NCI-H2107 (cell line): ENCODE measurements at places on chromosomes 2 and 18.

DNA sequence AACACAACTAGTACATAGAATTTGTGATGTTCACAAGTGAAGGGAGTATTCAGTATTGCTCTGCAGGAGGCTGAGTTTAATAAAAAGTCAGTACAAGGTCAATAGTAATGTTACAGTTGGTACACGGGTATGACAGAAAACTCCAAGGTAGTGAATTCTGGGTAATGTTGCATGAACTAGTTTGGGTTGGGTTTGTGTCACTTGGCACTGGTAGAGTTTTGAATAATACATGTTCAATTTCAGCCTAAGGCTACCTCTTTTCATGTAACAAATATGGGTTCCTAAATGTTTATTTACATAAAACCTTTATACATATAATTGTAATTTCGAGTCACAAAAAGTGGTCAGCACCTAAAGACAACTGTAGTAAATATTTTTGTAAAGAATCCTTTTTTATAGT, 19.4 kb downstream of the CTIF start:
- DNase-seq: no peak

- no peak for DNase-seq
Observed at GRCh38 chr2:64459575-64459974, 5.6 kb downstream of the LGALSL start.

DNA sequence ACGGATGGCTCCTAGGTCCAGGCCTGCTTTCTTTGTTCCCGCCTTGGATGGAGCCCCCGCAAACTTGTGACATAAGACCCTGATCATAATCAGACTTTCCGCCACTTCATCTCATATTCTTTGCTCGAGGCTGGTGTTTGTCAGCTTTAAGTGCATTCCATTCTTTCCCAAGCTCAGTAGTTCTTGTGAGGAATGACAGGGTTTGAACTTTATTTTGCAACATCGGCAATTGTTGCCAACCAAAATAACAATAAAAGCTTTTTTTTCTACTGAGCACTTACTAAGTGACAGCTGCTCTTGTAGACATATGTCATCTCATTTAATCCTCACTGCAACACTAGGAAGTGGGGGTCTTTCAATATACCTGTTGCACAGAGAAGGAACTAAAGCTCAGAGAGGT, 178.8 kb upstream of the ST6GAL2 start:
- no peak for DNase-seq

DNA sequence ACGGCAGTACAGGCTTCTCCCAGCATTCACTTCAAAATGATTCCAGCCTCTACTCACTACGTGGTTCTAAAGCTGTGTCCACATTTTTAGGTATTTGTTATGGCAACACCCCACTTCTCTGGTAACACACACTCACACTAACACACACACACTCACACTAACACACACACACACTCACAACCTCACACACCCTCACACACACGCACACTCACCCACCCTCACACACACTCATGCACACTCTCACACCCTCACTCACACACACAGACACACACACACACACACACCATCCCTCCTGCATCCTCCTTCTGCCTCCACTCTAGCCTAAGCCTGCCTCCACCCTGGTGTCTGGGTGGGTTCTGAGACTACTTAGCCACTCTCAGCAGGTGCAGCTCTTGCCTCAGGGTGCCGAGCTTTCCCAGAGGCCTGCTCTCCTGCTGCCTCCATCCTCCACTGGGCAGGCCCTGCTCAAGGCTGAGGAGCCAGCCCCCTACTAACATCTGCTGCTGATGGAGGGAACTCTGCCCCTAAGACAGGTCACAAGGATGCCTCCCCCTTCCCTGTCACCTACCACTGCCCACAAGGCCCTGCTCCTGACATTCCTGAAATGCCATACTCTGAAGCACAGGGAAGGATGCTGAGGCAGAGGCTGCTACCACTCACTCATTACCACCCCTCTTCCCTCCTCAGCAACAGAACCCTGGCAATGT, 63.9 kb downstream of the NCAPH start:
- DNase-seq: no peak

- no peak for DNase-seq
Observed at GRCh38 chr2:164538240-164538866, 82.9 kb downstream of the GRB14 start.

GRCh38 chr18:77133051-77133834, 660 bp upstream of the MBP start:
- no peak for DNase-seq

- no peak for DNase-seq
Observed at GRCh38 chr2:201254081-201254730, 6.1 kb upstream of the CASP8 start.

DNA sequence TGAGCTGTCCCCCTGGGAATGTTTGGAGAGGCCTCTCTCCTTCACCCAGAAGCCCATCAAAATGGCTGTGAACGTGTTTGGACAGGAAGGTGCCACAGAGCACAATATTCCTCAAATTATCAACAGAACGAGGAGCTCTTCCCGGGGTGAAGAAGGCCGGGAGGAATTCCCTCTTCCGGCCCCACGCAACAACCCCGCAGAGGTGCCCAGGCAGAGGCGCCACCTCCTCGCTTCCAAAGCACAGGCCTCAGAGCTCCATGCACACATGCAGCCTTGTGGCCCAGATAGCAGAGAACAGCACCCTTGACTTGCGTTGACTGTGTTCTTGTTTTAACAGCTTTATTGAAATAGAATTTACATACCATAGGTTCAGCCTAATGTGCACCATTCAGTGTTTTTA, 152.5 kb upstream of the SALL3 start:
- no peak for DNase-seq

- no peak for DNase-seq
Observed at GRCh38 chr2:218894151-218894879, 13.7 kb downstream of the WNT10A start.

- DNase-seq: no peak
Observed at GRCh38 chr2:136288249-136288648, 170.3 kb upstream of the CXCR4 start.

DNA sequence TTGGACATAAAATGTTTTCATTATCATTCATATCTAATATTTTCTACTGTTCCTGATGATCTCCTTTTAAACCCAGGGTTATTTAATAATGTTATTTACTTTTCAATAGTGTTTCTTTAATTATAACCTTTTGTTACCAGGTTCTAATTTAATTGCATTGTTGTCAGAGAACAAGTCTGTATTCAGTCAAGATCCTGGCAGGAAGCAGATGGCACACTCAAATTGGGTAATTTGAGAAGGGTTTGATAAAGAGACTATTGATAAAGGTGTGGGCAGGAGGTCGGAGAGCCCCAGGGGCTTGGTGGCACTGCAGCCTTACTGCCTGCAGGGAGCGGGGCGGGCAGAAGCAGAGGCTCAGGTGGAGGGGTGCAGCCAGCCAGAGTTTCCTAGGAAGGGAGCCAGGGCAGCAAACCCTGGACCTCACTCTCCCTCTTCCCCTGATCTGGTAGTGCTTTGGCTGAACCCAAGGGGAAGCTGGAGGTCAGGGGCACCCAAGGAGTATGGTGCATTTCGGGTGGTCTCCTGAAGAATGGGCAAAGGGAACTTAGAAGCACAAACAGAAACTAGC, 2.3 kb upstream of the KIF1A start:
- no peak for DNase-seq

- DNase-seq: no peak
Observed at GRCh38 chr2:191222952-191223351, 22.3 kb upstream of the MYO1B start.

DNA sequence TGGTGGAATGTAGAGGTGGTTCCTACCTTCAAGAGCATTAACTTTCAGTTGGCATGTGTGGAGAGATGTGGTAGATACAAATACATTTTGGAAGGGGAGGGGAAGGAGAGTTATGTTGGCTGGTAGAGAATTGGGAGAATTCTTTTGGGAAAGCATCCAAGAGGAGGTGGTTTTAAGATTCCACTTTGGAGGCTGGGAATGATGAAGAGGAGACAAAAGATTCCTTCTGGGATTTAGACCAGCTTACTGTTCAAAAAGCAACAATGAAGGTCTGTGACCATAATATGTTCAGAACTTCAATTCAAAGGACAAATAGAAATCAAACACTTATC, 120.8 kb upstream of the FOSL2 start:
- DNase-seq: no peak

GRCh38 chr18:80229363-80229762, 18.0 kb downstream of the PARD6G start:
- DNase-seq: no peak

DNA sequence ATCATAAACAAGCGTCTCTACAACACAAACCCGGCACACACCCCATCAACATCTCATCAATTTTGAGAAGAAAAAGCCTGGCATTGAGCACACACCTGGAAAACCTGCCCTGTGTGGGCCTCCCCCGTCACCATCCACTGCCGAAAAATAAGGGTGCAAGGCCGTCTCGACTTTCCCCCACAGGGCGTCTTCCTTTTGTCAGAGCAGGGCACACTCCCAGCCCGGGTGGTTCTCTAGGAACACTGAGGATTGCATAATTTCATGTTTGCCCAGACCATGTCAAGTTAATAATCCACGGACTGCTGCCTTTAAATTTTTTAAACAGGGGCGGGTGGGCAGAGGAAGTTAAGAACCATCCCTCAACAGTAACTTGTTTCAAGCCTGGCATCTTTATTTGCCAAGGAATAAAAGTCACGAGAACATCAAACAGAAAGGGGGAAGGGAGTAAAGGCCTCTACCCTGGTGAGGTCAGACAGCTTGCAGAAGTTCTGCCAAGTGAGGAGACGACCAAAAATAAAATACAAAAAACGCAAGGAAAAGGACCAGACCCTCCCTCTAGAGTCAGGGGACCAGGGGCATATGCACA, 2.1 kb downstream of the TFCP2L1 start:
- DNase-seq: no peak

DNA sequence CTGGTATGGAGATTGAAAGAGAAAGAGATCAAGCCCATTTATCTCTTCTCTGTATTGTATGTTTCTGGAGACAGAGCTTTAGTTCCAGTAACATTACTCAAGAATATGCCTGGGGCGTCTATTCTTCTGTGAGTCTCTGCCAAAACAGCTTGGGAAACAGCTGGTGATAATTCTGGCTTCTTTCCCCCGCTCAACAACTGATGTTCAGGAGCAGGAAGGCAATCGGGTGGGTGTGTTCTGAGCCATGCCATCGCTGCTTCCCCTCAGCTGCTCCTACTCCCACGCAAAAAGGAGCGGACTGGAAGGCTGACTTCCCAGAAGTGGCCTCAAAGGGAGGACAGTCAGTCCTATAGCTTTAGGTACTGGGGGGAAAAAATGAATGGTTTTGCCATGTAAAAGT, 695.1 kb downstream of the PLCL1 start:
- DNase-seq: no peak

DNA sequence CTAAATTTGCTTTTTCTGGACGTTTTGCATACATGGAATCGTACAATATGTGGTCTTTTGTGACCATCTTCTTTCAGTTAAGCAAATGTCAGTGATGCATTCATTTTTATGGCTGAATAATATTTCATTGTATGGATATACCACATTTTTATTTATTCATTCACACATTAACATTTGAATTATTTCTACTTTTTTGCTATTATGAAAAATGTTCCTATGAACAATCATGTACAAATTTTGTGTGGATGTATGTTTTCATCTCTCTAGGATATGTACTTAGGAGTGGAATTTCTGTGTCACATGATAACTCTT, 67.4 kb upstream of the TXNDC2 start:
- DNase-seq: no peak

DNA sequence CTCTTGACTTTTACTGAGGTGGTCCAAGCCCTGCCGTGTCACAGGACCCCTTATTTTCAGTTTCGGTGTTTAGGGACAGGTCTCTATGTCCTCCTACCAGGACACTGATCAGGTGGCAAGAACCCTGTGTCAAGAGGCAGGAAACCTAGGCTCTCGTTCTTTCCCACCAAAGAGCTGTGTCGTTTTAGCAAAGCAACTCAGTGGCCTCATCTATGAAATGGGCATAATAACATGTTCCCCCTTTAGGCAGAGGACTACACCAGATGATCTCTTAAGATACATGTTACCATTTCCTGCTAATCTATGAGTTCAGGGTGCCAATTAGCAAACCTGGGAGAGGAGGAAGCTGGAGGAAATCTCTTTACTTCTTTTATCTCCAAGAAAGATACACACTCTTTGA, 1.9 kb downstream of the RAB31 start:
- DNase-seq: no peak

GRCh38 chr2:168517816-168518215, 61.7 kb downstream of the CERS6 start:
- no peak for DNase-seq

- DNase-seq: no peak
Observed at GRCh38 chr18:21763846-21764646, 23.5 kb downstream of the MIB1 start.

GRCh38 chr2:167582619-167583018, 664.8 kb downstream of the STK39 start:
- DNase-seq: no peak

GRCh38 chr2:71253476-71253875, 26.6 kb upstream of the PAIP2B start:
- no peak for DNase-seq

DNA sequence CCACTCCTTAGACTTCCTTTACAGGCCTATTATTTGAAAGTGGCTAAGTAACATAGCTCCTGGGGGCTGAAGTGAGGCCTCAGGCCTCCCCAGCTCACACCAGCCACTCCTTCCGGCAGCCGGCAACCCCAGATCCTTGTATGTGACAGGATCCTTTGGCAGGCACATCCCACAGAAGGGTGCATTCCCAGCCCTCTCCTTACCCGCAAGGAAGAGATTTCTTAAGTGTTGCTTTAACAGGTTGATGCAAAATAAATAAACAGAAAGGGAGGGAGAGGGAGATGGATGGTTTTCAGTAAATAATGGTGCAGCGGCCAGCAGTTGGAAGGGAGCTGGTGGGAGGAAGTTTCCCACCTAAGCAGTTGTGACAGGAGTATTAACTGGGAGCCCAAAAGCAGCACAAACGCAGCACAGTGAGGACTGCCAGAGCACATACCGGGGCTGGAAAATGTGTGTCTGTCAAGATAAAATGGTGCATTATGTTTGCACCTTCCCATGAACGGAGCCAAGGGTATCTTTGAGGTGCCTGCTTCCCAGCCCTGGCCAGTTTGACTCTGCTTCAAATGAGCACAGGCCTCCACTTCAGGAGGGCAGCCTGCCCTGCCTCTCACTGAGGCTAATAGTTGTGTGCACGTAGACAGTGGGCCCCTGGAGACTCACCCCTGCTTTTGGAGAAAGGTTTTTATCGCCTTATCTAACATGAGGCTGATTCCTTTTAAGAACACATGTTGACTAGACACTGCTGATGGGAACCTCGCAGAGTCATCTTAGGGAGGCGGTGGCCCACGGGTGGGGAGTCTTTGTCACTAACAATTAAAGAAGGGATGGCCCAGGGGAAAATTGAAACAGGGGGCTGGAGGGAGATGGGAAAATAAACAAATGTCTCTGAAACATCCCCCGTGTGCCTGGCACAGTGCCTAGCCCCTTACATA, 32.8 kb downstream of the NRP2 start:
- no peak for DNase-seq

DNA sequence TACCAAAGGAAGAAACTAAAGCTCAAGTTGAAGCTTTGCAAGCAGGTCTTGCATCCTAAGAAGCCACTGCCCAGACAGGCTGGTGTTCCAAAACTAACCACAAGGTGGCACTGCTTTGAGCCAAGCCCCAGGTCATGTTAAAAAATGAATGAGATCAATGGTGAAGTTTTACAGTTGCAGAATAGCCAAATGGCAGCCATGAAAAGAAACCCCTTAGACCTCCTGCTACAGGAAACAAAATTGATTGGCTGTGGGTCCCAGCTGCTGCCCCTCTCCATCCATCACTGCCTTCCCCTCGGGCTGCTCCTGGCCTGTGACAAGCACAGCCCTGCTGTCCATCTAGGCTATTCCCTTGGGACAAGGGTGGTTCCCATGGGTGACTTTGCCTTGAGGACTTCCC, 20.7 kb upstream of the MREG start:
- no peak for DNase-seq

GRCh38 chr2:60152226-60152833, 401.1 kb downstream of the BCL11A start:
- no peak for DNase-seq

- DNase-seq: no peak
Observed at GRCh38 chr2:104648376-104648775, 205.5 kb upstream of the POU3F3 start.
